ENCODE measurements at places on chromosomes 16 and 17.

DNA sequence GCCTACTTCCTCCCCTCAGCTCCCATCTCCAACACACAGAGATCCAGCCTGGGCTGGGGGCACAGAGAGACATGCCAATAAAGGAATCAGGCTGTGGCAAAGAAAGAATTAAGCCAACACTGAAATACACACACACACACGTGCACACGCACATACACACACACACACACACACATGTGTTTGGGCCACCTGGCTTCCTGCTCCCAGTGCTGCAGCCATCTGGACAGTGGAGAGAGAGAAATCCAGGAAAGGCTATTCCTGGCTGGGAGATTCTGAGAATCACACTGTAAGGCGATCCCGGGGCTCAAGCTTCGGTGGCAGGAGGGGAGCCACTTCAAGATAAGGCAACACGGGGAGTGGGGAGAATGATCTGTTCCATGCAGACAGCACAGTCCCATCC lies 72.4 kb downstream of the NOG start:
- DNase-seq, result no peak

GRCh38 chr16:90026135-90026534 lies 6.9 kb upstream of the DBNDD1 start:
- no peak for DNase-seq

- no peak for DNase-seq
Measured at GRCh38 chr17:65698381-65699061, 137.1 kb upstream of the AXIN2 start.

DNA sequence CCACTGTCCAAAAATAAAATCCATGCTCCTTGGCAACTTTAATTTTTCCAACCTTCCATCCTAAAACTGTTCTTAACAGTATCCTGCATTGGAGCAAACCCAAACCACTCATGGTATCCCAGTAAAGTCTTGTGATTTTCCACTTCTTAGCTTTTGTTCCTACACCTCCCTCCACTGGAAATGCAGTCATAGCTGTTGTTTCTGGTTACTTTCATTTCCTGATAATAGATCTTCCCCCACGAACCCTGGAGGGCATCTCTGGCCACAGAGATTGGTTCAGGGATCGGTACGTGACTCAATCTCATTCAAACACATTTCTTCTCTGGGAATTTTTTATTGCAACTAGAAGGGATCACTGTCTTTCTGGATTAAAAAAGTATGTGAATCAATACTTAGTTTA lies 276.0 kb downstream of the GRIN2A start:
- DNase-seq, result no peak

DNA sequence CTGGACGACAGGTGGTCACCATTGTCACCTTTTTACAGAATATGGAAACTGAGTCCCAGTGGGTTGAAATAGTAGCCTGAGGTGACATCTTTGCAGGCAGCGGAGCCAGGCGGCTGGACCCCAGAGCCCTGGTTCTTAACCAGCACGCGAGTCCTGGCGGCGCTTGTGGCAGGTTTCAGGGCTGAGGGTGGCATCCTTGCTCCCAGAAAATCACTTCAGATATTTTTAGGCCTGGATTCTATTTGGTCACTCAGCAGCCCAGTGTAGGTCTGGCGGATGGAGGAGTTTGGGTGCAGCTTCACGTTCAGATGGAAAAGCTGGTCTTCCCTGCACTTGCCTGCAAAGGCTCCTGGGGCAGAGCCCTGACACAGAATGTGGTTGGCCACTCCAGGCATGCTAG lies 354.0 kb downstream of the SNX29 start:
- DNase-seq, result no peak

- no peak for DNase-seq
Measured at GRCh38 chr16:11121083-11121608, 134.9 kb downstream of the SOCS1 start.

DNA sequence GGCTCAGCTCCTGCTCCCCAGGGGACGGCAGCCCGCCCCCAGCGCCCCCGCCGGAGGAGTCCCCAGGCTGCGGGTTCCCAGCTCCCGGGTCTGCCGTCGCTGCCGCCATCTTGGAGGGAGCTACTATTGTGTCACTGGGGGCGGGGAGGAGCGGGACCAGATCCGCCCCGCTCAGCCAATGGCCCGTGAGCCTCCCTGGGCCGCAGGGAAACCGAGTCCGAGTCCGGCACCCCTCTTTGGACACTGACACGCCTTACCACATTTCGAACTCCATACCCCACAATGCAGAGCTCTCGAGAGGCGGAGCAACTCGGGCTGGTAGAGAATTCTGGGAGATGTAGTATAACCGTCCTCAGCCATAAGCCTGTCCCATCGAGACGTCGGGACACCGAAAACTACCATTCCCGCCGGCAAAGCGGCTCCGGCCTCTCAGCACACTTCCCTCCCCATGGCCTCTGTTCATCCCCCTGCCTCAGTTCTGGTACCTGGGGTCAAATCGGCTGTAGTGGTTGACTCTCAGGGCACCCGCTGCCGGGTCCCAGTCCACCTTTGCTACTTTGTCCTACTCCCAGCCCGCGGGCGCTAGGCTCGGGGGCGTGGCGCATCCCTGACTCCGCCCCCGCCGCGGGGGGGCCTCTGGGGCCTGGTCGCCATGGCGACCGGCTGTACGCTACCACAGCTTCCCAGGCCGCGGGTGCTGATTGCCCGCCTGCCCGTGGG lies at the start of the genes RANBP10 and TSNAXIP1:
RANBP10 (minus strand) TSS at position 133 of the 720 bp plus-strand sequence; CDS start at position 109, 24 bp downstream.
TSNAXIP1 (plus strand) TSS at position 462 of the 720 bp plus-strand sequence. CDS start 261 bp downstream, outside the sequence.
- DNase-seq, result peak; percentile 88

DNA sequence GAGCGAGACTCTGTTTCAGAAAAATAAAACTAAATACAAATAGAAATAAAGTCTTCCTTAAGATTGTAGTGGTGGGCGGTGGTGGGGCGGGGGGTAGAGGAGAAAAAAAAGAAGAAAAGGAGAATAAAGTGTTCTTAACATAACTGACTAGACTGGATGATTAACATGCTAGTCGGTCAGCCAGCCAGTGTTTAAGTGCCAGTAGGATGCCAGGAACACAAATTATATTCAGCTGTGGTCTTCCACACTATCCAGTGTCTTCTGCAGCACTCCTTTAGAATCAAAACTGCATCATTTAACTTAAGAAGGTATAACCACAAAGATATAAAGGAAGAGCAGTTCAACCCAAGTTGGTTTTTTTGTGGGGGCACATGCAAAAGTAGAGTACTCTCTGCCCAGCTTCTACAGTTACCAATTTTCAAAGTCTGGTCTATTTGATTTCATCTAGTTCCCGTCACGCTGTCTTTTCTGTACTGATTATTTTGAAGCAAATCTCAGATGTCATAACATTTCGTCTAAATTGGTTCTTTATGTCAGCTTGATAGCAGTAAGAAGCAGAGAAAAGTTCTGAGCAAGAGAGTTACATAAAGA lies 15.8 kb downstream of the HEATR3 start:
- DNase-seq, result no peak

GRCh38 chr16:86510465-86511261 lies at the start of gene FOXF1:
Gene FOXF1, plus strand, starts transcription at chr16:86510527. Its CDS starts 43 bp downstream, at chr16:86510570.
- DNase-seq, result peak; percentile 10

- DNase-seq, result no peak
Measured at GRCh38 chr17:51120357-51120738, 320 bp downstream of the SPAG9 start.

DNA sequence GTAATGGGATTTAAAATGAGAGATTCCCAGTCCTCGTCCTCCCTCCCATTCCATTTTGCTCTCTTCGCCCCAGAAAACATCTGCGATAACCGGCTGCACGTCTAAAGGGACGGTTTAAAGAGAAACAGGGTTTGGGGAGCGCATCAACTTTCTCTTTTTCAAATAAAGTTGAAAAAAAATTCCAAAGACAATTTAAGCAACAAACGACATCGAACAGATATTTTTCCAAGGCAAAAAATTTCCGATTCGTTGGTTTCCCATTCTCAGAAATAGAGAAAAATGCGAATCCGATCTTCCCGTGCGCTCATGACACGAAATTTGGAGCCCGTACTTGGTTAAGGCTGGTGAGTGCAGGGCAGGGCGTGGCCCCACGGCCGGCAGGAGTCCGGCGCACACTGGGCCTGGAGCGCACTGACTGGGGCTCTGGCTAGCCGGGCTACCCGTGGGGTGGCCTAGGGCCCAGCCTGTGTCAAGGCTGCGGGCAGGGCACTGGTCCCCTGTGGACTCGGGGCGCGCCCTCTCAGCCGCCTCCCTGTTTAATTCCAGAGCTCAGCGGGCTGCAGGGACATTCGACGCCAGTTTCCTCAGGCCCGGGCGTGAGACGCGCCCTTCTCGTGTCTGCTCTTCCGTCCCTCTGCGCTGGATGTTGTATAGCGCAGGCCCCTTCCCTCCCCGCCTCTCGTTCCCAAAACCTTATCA lies 17.9 kb upstream of the ZFHX3 start:
- DNase-seq, result no peak

DNA sequence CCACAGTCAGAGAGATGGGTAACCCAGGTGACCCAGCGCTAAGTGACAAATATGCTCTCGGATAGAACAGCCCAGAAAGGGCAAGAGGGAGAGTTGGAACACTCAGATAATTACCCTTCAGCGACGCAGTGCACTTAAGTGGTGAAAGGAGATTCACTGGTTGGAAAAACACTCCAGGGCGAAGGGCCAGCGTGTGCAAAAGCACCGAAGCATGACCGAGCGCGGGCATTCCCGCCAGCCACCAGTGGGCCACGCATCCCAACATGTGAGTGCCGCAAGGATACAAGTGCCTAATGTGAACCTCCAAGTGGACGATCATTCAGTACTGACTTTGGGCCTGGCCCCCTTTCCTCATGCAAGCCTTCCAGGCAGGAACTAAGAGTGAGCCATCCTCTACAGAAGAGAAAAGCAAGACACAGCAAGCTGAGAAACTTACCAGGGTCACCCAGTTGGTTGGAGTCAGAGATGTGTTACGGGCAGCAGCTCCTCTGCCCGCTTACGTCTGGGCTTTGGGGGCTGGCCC lies 258.4 kb downstream of the C16orf95 start:
- no peak for DNase-seq

DNA sequence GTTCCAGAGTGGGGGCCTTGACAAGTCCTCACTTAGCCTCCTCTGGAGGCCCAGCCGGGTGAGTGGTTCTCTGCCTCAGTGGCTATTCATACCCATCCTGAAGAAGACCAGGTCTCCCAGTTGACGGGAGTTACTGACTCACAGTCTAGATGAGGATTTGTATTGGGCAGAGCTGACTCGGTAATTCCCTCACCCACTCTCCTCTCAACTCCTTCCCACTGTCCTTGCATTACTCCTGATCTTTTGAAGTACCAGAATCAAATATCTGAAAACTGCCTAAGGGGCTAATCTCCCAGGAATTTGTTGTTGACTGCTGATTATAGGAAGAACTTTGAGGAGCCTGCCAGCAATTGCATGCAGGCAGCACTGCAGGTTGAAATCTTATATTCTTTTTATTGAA lies 14.2 kb downstream of the SAP30BP start:
- no peak for DNase-seq

- no peak for DNase-seq
Measured at GRCh38 chr17:50955160-50955559, 89.0 kb upstream of the TOB1 start.

- DNase-seq, result no peak
Measured at GRCh38 chr17:31568539-31568938, 177.1 kb downstream of the RAB11FIP4 start.

Measured in stimulated activated CD4-positive, alpha-beta T cell treated with anti-CD3 and anti-CD28 coated beads, TNF-alpha, amount 100 ng/mL, for 48 hours (primary cell).